Amygdala (tissue), 56 donors: ENCODE measurements at places on chromosomes 4 and X.

DNA sequence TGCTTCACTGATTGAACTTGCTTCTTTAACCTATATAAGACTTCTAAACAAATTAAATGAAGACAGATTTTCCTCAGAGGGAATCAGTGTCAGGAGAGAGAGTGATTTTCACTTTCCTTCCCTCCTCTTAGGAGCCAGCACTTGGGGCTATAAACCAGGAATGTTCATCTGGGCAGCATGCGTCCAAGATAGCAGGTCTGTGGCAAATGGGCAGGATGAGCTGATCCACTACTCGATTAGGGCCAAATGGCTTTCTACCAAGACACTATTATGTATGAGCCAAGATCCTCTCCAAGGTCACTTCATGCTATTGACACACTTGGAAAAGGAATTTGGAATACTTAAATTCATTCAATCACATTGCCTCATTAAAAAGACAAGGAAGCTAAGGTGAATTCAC lies 203.9 kb upstream of the GRID2 start:
- DNase-seq: no peak

DNA sequence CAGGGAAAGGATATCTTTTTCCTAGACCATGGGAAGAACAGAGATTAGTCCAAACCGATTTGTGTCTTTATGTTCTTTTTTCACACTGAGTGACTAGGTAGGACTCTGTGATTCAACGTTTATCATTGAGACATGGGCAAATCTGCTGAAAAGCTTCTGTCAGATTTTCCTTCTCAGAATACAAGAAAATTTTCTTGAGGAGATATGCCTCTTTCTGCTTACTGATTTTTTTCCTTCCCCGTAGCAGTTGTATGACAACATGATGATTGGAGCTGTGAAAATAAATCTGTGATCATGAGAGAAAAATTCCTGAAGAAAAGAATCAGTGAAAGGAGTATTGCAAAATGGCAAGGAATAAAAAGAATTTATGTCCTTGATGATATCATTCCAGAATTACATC lies 130.6 kb upstream of the FAT4 start:
- no peak for DNase-seq

DNA sequence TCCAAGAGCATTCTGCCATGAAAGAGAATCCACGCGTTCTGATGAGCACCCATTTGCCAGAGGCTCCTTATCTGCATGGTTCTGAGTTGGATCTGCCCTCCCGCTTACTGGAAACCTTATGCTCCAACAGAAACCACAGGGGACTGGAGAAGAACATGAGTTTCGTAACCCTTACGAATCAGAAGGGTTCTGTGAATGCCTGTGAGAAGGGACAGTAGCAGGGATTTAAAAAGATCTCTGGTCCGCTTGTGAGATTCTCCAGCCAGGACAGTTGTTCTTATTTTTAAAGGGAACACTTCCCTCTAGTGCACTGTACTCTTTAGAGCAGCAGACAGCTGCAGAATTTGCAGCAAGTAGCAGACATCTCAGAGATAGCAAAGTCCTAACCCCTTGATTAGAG lies 22.5 kb upstream of the CENPU start:
- no peak for DNase-seq

- no peak for DNase-seq
Observed at GRCh38 chrX:127404161-127404560, 584.6 kb downstream of the PRR32 start.

GRCh38 chr4:82833696-82834313 lies 35.2 kb upstream of the SCD5 start:
- no peak for DNase-seq

- no peak for DNase-seq
Observed at GRCh38 chr4:177555007-177555574, 112.9 kb upstream of the AGA start.

DNA sequence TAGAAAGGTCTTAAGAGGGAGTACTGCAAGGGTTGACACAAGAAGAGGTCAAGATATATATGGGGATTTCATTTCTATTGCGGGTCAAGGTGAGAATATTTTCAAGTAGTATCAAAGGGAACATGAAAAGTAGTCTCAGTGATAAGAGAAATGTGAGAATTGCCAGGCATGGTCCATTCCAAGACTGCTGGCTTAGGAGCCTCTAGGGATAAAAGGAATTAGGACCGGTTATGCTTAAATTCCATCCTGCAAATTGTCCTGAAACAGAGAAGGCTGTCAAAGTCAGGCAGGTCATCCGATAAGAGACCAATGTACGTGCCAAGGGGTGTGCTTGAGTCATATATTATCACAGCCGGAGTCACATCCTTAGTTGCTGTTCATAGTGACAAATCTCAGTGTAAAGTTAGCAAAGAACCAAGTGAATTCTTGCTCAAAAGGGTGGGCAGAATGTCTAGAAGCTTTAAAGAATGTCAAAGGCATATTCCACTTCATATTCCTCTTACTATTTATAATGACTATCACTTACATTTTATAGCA lies 133.6 kb downstream of the CBLL2 start:
- no peak for DNase-seq

GRCh38 chr4:19033816-19034733 lies 1012.5 kb upstream of the LCORL start:
- no peak for DNase-seq

GRCh38 chr4:148443512-148444295 lies 1.5 kb upstream of the NR3C2 start:
- no peak for DNase-seq

- DNase-seq: no peak
Observed at GRCh38 chr4:107363125-107363524, 327.0 kb upstream of the DKK2 start.

GRCh38 chrX:133897593-133898163 lies 87.7 kb downstream of the GPC3 start:
- no peak for DNase-seq

- no peak for DNase-seq
Observed at GRCh38 chrX:138485224-138485623, 226.3 kb downstream of the FGF13 start.

DNA sequence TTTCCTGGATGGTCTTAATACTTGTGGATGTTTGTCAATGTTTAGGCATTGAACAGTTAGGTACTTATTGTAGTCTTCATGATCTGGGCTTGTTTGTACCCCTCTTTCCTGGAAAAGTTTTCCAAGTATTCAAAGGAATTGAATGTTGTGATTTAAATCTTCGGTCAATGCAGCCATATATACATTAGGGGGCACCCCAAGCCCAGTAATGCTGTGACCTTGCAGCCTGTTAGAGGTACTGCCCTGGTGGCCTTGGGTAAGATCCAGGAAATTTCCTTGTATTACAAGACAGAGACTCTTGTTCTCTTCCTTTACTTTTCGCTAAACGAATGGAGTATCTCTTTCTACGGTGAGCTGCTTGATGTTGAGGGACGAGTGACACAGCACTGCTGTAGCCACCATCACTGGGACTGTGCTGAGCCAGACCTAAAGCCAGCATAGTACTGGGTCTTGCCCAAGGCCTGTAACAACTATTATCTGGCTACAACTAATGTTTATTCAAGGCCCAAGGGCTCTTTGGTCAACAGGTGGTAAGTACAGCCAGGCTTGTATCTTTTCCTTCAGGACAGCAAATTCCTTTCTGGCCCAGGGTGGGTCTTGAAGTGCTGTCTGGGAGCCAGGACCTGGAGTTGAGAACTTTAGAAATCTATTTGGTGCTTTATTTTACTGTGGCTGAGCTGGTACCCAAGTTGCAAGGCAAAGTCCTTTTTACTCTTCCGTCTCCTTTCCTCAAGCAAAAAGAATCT lies 118.3 kb upstream of the ATOH1 start:
- peak; percentile 2 for DNase-seq

DNA sequence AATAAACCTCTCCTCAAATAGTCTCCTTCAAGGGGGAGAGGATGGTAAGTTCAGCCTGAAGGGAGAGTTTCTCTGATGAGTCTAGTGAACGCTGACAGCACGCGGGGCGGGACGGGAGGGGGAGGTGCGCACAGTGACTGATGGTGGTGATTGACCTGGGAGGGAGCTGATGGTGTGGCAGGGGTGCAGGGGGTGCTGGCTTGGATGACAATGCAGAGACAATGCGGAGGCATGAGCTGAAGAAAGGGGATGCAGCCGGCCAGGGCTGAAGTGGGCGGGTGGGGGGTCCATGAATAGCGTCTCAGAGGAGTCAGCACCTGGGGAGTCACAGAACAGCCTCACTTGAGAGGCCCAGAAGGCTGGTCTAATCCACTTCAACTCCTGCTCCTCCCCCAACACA lies 142.5 kb upstream of the PJA1 start:
- DNase-seq: no peak

DNA sequence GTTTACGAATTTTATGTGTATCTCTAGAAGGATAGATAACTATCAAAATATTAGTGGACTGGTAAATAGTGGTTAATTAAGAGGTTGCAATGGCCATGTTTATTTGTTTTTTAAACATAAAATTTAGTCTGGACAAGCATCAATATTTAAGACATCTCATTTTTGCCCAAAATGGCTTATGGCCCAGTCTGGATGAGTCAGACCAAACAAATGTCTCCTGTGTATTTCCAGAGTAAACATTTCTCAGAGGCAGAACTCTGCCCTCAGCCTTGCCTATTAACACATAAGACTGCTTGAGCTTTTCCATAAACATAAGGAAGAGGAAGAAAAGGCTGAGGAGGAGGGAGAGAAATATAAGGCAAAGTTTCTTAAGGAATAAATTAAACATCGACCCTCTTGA lies 277.1 kb upstream of the DIAPH2 start:
- no peak for DNase-seq

DNA sequence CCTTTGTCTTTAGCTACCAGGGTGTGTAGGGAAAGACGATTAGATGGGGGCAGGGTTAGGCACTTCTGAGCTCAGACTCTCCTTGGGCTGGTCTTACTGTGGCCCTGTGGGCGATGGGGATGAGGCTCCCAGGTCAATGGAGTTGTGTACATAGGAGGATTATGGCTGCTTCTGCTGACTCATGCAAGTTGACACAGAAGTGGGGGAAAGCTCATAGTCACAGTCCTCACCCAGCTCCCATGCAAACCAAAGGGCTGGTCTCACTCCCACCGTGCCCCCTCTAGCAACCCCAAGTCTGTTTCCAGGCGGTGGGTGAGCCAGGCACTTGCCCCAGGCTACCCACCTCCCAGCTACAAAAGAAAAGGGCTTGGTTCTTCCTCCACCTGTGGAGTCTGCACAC lies 24.4 kb upstream of the VSIG4 start:
- DNase-seq: no peak

- DNase-seq: no peak
Observed at GRCh38 chr4:2822461-2823300, 21.0 kb upstream of the ADD1 start.

DNA sequence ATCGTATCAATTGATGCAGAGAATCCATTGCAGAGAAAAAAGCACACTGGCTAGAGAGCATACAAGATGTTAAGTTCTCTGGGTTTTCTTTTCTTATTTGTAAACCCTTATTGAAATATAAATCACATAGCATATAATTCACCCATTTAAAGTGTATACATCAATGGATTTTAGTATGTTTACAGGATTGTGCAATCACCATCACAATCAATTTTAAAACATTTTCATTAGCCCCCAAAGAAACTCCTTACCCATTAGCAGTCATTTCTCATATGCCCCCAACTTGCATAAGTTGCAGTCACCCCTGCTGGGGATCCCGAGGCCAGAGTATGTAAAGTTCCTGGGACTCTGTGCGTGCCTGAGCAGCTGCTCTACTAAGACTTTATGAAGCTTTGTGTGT lies 34.9 kb upstream of the TRO start:
- DNase-seq: no peak

DNA sequence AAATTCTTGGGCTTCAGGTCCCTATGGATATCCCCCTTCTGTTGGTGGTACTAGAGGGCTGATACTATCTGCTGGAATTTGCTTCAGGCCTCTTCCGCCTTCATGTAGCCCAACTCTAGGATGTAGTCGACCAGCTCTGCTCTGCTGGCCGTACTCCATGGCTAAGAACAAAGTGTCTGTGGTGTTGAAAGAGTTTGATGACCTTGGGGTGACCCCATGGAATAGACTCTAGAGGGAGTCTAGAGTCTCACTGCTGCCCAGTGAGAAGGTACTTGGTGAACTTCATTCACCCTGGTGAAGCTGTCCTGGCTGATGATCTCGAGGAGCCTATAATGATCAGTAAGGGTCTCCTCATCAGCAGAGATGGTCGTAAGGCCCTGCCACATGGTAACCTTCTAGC lies 11.7 kb downstream of the SOWAHB start:
- no peak for DNase-seq

- no peak for DNase-seq
Observed at GRCh38 chr4:73434311-73434710, 1.7 kb upstream of the AFP start.

DNA sequence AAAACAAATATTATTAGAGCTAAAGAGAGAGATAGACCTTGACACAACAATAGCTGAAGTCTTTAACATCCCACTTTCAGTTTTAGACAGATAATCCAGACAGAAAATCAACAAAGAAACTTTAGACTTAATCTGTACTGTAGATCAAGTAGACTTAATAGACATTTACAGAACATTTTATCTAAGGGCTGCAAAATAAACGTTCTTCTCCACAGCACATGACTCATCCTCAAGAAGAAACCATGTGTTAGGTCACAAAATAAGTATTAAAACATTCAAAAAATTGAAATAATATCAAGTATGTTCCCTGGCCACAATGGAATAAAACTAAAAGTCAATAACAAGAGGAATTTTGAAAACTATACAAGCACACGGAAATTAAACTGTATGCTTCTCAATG lies 1510.3 kb upstream of the PCDH10 start:
- DNase-seq: no peak

- no peak for DNase-seq
Observed at GRCh38 chrX:150766351-150767044, 73.3 kb downstream of the MTMR1 start.

GRCh38 chr4:6495296-6495590 lies 22.8 kb upstream of the PPP2R2C start:
- no peak for DNase-seq

DNA sequence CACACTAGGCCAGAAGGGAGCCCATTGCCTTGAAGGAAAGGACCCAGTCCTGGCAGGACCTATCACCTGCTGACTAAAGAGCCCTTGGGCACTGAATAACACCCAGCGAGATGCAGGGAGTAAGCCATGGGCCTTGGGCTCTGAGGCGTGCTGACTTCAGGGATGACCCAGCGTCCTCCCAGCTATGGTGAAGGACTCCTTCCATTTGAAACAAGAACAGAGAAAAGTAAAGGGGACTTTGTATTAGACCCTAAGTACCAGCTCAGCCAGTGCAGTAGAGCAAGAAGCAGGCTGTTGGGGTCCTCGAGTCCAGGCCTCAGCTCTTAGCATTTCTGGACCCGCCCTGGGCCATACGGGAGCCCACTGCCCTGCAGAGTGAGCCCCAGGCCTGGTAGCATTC lies 5.1 kb downstream of the ETDA start:
- DNase-seq: no peak
